ENCODE measurements at places on chromosomes 12 and 14.
A peak's percentile ranks its signal among the peaks of the same experiment; 100 is the strongest.

GRCh38 chr12:4322726-4323125 is 1.7 kb downstream of the TIGAR start:
- no peak for DNase-seq

DNA sequence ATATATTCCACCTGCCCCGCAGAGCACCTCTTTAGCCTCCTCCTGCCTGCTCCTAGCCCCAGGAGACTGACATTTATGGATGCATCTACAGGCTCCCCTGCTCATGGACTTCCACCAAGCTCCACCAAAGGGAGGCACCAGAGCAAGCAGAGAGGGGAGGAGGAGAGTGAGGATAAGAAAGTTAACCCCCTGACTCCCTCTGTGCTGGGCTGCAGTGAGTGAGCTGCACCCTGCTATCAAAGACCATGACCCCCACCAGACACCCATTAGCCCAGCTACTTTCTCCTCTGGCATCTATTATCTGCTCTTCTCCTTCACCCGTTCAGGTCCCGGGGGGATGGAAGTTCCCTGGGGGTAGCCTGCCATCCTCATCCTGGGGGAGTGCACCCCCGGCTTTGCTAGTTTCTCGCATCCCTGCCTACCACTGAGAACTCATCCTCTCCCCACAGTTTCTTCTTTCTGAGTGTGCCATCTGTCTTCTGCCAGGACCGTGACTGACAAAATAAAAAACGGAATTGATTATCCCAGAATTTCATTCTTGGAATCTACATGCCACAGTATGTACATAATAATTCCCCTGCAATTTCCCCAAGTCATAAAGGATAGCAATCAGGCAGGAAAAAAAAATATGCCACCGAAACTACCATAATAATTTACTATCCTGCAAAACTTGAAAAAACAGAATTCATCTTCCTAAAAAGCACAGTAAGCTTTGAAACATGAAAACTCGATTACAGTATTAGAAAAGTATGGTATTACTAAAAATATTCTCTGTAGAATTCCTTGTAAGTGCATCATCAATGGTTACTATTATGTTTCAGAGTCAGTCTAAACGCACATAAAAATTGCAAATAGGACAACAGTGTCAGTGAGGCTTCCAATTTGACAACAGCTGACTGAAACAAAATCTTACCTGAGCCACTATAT is 45.2 kb downstream of the FOXN3 start:
- no peak for DNase-seq

- DNase-seq, result no peak
Measured at GRCh38 chr12:122099856-122100255, 21.3 kb downstream of the MLXIP start.

GRCh38 chr12:48957141-48958048 is at the start of gene ARF3:
Gene ARF3 (minus strand): TSS chr12:48957487. CDS start chr12:48941095, 16,392 bp downstream.
- DNase-seq, result peak; percentile 79

DNA sequence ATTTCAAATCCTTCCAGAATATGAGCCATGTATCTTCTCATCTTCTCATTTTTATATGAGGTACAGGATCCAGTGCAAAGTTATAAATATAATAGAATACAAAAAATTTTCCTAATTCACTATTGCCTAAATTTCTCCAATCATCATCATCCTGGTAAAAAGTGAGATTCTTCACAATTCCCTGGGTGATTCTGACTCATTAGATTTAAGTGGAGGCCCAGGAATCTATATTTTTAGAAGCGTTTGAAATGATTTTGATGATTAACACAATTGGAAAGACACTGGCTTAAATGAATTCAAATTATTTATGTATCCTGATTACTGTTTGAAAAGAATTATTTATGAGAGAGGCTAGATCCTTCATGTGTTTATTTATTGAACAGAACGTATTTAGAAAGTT is 380.3 kb upstream of the PDE3A start:
- no peak for DNase-seq

- DNase-seq, result no peak
Measured at GRCh38 chr14:37403626-37404025, 191.4 kb downstream of the FOXA1 start.

DNA sequence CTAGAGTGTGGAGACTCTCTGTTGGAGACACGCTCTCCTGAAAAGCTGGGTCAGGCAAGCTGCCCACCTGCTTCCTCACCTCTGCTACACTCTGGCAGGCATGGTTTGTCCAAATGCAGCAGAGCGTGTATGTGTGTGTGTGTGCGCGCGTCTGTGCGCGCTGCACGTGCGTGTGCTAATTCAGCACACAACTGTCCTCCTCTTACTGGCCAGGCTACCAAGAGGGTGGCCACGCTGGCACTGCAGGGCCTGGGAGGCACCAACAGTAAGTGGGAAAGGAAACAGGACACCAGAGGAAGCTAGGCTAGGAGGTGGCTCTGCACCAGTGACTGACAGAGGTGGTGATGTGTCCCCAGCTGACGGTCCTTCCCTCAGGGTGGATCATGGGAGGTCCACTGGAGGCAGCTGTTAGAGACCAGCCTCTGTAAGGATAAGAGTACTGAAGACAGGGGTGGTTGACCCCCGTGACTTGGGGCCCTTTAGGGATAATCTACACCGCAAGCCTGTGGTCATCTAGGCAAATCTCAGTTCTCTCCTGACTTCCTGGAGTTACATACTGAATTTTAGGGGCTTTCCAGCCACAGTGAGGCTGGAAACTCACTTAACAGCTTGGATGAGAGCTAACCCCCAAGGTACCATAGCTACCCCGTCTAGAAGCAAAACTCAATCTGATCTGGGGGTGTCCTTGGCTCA is 15.6 kb upstream of the TFCP2 start:
- no peak for DNase-seq

GRCh38 chr12:25780771-25781170 is 177.7 kb upstream of the RASSF8 start:
- no peak for DNase-seq

DNA sequence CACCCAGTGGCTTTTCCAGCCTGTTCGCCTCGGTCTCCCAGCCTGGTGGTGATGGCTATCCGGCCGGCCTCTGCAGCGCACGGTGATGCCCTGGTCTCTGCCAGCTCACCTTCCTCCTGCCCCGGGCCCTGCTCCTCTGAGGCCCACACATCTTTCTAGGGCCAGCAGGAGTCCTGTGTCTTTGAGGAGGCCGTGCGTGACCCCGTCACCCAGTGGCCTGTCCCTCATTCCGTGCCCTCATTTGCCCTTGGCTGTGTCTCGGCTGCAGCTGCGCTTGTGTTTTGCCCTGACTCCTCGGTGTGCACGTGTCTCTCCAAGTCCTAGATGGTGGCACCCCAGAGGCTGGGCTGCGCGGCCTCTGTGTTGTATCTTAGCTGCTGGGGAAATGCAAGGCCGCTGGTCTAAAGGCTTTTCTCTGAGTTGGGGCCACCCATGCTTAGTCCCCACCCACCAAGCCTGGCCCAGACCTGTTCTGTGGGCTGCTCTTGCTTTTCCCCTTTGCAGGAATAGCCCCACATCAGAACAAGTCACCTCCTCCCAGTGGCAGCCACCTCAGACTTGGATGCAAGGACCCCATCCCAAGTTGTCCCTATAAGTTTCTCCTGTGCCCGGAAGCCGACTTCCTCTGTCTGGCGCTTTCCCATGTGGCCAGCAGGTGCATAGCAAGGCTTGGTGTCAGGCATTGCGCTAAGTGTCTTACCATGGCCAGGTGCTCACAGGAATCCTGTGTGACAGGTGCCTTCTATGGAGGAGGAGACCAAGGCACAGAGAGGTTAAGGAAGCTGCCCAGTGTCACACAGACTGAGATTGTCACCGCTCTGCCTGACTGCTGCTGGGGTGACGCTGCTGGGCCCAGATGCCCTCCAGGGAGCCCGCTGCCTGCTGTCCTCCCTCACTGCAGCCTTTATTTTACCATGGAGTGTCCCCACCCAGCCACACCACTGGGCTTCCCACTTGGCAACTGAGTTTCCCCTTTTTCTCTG is 64.5 kb downstream of the TSPAN9 start:
- DNase-seq, result no peak

GRCh38 chr12:5442251-5443006 is 10.5 kb downstream of the NTF3 start:
- DNase-seq, result no peak

- no peak for DNase-seq
Measured at GRCh38 chr14:50670196-50670865, 2.2 kb upstream of the SAV1 start.

GRCh38 chr12:47578836-47579235 is 127.0 kb downstream of the RPAP3 start:
- no peak for DNase-seq

- DNase-seq, result no peak
Measured at GRCh38 chr14:44778604-44779003, 183.1 kb downstream of the KLHL28 start.

- no peak for DNase-seq
Measured at GRCh38 chr12:65446901-65447300, 168.4 kb downstream of the MSRB3 start.

- no peak for DNase-seq
Measured at GRCh38 chr14:35159742-35160409, 37.5 kb downstream of the PRORP start.

- DNase-seq, result no peak
Measured at GRCh38 chr12:1809591-1810190, 10.7 kb upstream of the LRTM2 start.

- no peak for DNase-seq
Measured at GRCh38 chr12:58347188-58347587, 405.8 kb downstream of the ATP23 start.

- DNase-seq, result no peak
Measured at GRCh38 chr14:49221316-49221715, 364.9 kb downstream of the RPS29 start.

DNA sequence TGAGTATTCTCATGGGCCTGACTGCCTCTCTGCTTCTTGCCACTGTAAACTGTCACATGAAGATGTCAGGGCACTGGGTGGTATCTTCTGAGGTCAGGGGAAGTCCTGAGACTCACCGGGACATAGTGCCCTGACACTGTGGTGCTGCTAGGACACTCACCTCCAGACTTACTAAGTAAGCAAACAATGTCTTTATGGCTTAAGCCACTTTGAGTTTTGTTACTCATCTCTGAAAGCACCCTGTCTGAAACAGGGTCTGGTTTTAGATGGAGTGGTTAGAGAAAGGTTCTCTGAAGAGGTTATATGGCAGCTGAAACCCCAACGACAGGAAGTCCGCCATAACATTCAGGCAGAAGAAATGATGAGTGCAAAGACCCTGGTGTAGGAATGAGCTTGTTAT is 22.7 kb downstream of the GPR19 start:
- DNase-seq, result no peak

DNA sequence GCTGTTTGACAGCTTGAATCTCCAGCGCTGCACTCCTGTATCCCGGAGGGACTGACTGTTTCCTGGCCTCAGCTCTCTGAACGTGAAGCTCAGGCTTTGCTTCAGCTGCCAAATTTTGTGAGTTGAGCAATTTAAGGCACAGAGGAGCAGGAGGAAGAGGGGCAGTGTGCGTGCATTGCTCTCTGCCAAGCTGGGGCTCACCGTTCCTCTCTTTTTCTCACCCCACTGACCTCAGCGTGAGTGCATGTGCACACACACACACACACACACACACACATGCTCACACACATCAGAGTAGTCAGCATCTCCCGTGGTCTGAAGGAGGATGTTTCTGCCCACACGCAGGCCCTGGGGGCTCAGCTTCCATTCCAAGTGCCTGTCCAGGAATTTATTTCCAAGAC is 27.8 kb upstream of the BDKRB2 start:
- no peak for DNase-seq

- DNase-seq, result no peak
Measured at GRCh38 chr12:15534874-15535273, 212.6 kb downstream of the PTPRO start.

- no peak for DNase-seq
Measured at GRCh38 chr12:88401155-88401554, 179.1 kb downstream of the KITLG start.

DNA sequence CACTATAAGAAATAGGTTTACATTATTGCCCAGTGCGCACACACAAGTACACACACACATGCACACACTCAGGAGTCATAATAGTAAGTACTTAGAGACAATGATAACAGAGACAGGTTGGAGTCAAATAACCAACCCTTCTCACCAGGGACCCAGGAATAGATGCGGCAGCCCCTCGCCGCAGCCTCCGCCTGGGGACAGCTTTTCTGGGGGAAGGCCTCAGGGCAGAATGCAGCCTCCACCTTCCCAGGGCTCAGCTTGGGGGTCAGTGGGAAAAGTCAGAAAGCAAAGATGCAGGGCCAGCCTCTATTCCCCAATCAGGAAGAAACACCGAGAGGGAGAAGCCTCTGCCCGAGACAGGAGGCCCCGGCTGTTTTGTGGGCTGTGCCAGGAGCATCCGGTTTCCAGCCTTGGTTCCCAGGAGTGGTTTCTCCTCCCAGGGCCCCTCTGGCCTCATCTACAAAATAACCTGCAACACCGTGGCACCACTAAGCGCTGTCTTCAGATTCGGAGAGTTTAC is 23.4 kb upstream of the EIF5 start:
- no peak for DNase-seq

DNA sequence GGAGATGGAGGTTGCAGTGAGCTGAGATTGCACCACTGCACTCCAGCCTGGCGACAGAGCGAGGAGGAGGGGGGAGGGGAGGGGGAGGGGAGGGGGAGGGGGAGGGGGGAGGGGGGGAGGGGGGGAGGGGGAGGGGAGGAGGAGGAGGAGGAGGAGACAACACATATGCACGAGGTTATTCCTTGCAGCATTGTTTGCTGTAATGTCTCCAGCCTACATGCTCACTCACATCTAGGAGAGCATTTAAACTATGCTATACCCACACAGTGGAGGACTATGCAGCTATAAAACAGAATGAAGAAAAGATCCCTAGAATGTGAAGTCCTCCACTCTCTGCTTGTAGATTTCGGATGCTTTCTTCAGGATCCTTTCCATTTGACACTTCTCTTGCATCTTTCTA is 3.5 kb upstream of the HIGD1C start:
- no peak for DNase-seq

DNA sequence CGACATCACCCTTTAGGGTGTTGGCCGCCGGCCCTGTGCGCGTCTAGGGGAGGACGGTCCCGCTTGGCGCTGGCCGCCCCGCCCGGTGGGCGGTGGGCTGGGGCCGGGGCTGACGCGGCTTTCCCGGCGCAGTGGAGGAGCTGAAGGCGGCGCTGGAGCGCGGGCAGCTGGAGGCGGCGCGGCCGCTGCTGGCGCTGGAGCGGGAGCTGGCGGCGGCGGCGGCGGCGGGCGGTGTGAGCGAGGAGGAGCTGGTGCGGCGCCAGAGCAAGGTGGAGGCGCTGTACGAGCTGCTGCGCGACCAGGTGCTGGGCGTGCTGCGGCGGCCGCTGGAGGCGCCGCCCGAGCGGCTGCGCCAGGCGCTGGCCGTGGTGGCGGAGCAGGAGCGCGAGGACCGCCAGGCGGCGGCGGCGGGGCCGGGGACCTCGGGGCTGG is 3.6 kb downstream of the TNFAIP2 start:
- DNase-seq, result no peak

DNA sequence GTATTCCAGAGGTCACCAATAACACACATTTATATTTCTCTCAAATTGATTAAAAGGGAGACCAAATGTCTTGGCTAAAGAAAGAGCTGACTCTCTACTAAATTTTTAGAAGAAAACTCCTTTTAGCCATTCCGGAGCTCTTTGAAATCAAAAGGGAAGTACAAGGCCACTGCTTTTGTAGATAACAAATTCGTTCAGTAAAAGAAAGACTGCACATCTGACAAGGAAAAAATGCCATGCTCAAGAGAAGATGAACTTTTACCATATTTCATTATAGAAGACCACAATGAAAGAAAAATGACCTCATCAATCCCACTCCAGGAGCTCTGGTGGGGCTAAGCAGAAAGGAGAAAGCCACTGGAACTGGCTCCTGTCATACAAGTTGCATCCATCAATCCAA is 57.6 kb downstream of the SPTSSA start:
- DNase-seq, result no peak

- no peak for DNase-seq
Measured at GRCh38 chr14:100764471-100765115, 37.9 kb downstream of the DLK1 start.

GRCh38 chr12:18296201-18296908 is 35.0 kb downstream of the PIK3C2G start:
- DNase-seq, result no peak

All from activated CD4-positive, alpha-beta T cell treated with anti-CD3 and anti-CD28 coated beads, Interleukin-2, amount 50 U/mL, for 24 hours (primary cell).